ENCODE measurements at places on chromosomes 1 and 21.

- no peak for DNase-seq
Measured at GRCh38 chr1:227070638-227071285, 130.7 kb downstream of the COQ8A start.

DNA sequence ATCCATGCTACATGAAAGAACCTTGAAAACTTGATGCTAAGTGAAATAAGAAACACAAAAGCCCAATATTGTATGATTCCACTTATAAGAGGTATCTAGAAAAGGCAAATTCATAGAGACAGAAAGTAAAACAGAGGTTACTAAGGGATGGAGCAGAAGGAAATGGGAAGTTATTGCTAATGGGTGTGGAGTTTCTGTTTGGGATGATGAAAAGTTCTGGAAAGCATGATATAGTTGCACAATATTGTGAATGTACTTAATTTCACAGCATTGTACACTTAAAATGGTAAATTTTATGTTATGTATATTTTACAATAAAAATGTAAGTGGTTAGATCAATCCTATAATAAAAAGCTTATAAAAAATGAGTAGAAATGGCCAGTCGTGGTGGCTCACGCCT lies 1.6 kb upstream of the NECAP2 start:
- DNase-seq, result no peak

DNA sequence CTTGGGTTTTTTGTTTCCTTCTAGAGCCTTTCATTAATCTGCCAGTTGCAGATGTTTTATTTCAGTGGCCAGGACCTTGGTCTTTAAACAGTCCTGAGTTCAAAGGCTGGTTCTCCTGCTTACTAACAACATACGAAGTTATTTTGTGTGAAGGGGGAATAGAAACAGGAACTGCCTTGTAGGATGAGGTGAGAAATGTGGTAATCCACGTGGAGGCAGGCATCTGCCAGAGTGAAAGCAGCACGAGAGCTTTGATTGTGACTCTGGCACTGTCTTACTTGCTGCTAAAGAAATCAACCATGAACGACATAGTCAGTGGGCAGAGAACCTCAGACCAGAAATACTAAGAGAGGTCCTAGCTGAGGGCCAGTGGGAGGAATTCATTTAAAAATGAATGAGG lies 30.4 kb downstream of the TMEM63A start:
- no peak for DNase-seq

DNA sequence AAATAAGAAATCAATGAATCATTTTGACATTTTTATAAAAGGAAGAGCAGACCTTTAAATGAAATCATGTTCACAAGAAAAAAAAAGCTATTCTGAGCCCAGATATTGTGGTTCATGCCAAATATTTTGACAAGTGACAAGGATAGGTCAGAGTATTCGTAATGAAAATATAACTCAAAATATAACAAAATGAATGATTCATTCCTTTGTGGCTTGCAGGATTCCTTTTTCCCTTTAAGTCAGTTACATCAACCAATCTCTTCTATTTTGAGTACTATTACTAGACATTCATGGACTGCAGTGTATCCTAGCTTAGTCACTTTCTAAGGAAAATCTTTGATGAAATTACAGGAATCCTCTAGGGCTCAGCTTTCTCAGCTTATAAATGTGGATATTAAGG lies 188.7 kb downstream of the COL11A1 start:
- DNase-seq, result no peak

DNA sequence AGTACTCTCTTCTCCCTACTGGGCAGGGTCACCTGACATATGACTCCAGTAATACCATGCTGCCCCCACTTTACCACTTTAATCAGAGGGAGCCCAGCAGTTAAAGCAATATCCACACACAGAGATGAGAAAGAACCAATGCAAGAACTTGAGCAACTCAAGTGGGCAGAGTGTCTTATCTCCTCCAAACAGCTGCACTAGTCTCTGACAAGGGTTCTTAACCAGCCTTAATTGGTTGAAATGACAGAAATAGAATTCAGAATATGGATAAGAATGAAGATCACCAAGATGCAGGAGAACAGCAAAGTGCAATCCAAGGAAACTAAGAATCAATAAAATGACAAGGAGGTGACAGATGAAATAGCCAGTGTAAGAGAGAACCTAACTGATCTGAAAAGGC lies 91.0 kb downstream of the KCNT2 start:
- no peak for DNase-seq

DNA sequence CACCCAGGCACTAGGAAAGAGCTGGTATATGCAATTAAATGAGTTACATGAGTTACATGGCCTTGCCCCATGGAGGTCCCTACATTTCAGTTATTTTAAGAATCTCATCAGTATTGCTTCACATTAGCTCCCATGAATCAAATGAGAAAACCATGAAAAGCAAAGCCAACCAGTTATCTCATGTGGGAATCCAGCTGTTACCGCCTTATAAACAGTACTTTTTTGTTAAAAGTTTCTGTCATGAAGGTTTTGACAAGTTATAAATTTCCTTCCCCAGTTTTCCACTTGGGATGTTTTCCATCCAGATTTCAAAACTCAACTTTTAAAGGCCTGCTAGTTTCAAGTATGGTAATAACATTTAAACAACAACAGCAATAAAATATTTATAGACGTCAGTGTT lies 544.8 kb downstream of the NUF2 start:
- DNase-seq, result no peak

GRCh38 chr1:11578004-11578403 lies 76.2 kb downstream of the FBXO2 start:
- no peak for DNase-seq

- DNase-seq, result no peak
Measured at GRCh38 chr1:224433701-224434672, 610 bp downstream of the WDR26 start.

GRCh38 chr1:3898994-3899753 lies 898 bp downstream of the C1orf174 start:
- DNase-seq, result no peak

DNA sequence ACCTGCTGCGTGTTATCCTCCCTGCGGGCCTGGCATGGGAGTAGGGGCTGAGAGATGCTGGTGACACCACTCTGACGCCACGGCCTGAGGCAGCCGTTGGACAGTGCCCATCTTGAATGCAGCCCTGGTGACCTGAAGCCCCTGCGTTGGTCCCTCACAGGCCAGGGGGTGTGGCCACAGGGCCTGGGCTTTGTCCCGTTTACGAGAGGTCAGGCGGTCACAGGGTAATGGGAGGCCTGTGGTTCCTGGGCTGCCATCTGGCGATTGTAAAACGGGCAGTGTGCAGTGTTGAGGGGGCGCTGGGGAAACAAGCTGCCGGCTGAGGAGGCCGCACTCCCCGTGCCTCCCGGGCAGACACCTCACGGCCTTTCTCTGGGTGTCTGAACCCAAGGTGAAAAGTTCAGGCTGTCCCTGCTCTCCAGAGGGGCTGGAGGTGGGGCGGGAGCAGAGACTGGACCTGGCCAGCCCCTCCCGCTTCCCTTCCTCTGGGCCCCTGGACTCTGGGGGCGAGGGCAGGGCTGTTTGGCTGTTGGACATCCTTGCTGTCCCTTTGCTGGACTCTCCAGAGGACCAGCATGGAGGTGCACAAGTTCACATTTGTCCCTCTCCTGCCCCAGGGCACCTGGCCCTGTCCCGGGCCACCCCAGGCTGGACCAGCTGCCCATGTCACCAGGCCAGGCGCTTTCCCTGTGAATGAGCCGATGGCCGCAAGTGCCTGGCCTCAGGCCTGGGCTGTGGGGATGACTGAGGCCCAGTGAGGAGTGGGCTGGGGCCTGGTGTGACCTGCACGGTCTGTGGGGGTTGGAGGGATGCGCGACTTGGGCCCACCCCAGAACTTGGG lies 42.4 kb downstream of the SKI start:
- no peak for DNase-seq

DNA sequence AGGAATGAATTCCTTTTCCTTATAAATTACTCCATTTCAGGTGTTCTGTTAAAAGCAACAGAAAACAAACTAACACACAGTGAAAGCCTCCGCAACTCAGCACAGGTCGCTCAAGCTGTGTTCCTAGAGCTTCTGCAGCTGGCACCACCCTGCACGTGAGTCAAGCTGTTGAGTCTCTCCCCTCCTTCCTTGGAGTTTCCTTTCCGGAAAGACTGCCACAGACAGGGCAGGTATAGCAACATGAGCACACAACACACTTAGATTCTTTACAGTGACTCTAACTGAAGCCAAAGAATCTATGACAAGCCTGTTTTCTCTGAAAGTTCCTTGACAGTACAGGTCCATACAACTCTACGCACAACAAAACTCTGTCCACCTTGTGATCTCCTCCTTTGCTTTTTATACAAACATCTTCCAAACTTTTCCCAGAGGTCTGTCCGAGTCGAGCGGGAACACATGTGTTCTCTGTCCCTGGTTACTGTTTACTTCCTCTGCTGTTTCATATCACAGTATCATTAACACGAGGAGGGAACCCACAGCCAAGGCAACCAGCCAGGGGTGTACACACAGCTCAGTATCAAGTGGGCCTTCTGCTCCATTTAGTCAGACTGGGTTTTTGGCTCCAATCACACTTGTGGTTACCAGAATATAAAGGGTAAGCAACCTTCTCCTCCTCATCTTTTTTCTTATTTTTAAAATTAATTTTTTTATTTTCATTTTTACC lies 38.7 kb upstream of the DESI2 start:
- no peak for DNase-seq

DNA sequence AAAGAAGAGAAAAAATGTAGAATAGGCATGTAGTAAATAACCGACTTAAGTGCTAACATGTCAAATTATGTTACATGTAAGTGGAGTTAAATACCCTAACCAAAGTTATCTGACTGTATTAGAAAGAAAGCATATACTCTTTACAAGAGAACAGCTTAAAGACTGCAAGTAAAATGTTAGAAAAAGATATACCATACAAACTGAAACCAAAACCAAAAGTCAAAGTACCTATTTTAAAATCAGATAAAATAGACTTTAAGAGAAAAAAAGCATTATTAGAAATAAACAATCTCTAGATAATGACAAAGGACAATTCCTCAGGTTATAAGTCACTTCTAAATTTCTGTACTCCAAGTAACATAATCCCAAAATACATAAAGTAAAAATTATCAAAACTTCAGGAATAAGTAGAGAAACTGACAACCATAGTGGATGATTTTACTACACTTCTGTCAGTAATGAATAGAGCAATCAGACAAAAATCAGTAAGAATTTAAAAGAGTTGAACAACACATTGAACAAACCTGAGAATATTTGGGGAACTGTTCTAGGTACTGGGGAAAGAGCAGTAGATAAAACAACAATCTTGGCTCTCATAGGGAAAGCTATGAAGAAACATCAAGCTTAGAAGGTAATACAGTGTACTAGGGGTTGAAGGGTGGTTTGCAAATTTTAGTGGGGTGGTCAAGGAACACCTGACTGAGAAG lies 127.3 kb downstream of the TBX19 start:
- DNase-seq, result no peak

DNA sequence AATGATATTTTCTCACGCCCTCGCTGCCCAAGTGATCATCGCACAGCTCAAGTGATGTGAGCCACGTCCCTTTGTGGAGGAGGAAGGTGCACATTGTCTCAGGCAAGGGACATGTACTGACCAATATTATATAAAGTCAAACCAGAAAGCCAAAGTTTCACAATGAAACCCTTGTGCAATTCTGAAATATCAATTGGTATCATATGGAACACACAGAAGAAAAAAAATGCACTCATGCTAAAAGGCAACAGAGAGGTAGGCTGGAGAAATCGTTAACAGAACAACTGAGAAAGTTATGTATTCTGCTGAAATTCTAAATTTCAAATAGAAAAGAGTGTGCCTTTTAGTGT lies 1.9 kb downstream of the JAM2 start:
- no peak for DNase-seq

DNA sequence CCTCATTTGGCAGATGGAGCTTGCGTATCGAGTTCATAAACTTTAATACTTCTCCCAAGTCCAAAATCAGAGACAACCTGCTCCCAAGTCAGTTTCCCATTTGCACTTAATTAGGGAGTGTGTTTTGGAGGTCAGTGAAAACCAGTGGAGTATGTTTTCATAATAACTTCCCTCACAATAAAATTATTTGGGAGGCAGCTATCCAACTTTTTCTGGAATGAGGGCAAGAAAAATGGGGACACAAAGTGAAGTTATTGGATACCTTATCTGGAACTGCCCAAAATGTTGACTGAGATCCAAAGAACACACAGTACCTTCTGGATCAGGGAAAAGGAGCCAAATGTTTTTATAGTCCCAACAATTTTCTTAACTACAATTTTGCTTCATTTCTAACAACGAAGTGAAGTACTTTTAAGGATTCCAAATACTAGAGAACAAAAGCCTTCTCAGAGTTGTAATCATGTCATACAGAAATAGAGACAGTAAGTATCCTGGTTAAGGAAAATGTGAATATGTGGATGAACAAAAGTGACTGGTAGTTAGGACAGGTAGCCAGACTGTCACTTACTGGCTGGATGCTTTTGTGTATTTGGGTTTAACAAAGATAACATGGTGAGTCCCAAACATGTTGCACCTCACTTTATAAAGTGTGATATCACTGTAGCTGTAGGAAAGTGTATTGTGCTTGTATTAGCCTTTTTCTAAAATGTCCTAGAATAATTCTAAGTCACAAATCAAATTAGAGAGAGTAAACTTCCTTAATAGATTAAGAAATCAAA lies 325.0 kb downstream of the HLX start:
- no peak for DNase-seq

DNA sequence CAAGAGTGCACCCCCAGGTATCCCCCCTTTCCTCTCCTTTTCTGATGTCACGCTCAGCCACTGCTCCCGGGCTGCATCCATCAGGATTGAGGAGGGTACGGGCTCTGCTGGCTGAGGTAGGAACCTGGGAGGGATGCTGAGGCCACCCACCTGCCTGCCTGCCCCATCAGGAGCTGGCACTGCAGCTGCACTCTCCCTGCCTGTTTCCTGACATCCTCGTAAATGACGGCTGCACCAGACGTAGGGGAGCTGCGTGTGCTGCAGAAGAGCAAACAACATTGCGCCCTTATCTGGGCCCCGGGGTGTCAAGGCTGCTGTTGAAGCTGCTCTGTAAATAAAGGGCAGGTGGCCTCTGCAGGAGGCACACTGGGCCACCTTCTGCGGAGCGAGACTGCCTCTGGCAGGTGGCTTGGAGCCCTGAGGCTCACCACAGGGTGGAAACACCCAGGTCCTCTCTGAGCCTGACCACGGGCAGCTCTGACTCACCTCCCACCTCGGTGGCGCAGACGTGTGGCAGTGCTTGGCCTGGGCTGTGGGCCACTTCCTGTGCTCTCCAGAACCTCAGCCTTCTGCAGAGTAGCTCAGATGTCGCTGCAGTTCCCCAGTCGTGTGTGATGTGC lies 30.9 kb downstream of the SNAP47 start:
- DNase-seq, result no peak

GRCh38 chr1:112933820-112934571 lies 22.0 kb downstream of the SLC16A1 start:
- DNase-seq, result no peak

- DNase-seq, result no peak
Measured at GRCh38 chr1:162561616-162562469, at the start of gene UAP1. Gene UAP1 (plus strand): TSS chr1:162561722. CDS start chr1:162566069, 4,347 bp downstream.

- DNase-seq, result peak; percentile 86
Measured at GRCh38 chr1:145692785-145693443, 14.3 kb downstream of the PDZK1 start.

- DNase-seq, result no peak
Measured at GRCh38 chr21:44929799-44930542, 9.3 kb upstream of the ITGB2 start.

- no peak for DNase-seq
Measured at GRCh38 chr1:45356186-45356585, 15.9 kb upstream of the MUTYH start.

GRCh38 chr1:43038232-43038935 lies 79.7 kb upstream of the SLC2A1 start:
- DNase-seq, result no peak

GRCh38 chr1:221543529-221544120 lies 198.3 kb downstream of the DUSP10 start:
- no peak for DNase-seq

- DNase-seq, result no peak
Measured at GRCh38 chr1:93635614-93636543, 45.8 kb downstream of the BCAR3 start.

Measured in epithelial cell of proximal tubule (primary cell).